ENCODE measurements at places on chromosomes 12 and 14.

DNA sequence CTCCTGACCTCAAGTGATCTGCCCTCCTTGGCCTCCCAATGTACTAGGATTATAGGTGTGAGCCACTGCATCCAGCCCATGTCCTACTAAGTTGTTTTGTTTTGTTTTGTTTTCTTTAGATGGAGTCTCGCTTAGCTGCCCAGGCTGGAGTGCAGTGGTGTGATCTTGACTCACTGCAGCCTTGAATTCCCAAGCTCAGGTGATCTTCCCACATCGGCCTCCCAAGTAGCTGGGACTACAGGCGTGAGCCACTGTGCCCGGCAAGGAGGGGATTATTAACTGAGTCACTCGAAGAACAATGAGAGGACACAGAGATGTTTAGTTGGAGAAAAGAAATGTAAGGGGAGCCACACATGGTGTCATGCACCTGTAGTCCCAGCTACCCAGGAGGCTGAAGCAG, 18.0 kb upstream of the ERBB3 start:
- no peak for DNase-seq

DNA sequence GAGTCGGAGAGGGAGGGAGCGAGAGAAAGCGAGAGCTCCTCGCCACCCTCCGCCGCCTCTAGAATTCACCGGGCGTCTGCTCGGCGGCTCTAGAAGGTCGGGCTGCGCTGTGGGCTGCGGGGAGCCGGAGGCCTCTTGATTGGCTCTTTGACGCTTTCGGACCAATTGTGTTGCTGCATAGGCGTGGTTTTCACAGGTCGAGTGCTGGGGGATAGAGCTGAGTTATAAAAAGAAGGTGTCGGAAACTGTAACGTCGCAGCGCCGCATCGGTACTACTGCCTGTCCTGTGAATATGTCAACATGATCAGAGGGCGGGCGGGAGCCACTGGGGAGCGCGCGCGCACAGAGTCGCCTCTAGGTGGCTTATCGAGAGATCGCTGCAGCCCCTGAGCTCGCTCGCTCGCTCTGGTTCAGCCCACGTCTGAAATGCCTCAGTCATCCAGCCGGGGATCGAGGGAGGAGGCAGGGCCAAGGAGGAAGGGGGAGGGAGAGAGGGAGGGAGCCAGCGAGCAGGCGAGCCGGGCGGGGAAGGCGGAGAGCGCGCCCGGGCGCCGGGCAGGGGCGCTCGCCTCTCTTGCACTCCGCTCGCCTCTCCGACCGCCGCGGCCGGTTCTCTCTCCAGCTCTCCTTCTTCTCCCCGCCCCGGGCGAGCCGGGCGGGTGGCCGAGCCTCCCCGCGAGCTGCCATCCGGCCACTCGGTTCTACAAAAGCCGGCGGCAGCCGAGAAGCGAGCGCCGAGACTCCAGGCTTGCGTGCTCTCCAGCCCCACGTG, at the start of gene TBX3:
Gene TBX3, minus strand, starts transcription at position 78 of the 772 bp plus-strand sequence. CDS start 975 bp downstream, outside the sequence.
- DNase-seq = peak; percentile 96

GRCh38 chr12:93102744-93103143, 173.6 kb upstream of the EEA1 start:
- DNase-seq = no peak

DNA sequence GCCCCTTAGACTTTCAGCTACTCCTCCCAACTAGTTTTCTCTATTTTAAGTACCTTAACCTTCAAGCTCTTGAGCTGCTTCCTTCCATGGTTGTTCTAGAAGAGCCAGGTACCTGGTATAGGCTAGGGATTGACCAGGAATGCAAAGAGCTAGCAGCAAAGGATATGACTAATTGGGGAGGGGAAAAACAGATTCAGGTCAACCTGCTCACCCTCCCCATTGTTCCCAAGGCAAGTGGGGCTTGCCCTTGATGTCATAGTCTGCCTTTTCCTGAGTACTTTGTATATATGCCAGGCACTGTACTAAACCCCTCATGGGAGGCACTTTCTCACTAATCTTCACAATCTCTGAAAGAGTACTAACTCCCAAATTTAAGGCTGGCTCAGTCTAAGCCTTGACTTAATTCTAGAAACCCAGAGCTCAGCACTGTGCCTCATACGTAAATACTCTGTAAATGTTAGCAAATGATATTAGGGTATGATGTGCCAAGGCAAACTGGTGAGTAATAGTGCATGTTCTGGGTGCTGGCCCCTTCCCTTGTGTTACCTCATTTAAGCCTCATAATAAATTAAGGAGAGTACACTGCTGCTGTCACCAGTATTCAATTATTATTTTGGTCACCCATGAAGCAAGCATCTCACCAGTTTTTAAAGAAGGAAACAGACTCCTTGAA, 42.2 kb downstream of the SUDS3 start:
- DNase-seq = no peak

DNA sequence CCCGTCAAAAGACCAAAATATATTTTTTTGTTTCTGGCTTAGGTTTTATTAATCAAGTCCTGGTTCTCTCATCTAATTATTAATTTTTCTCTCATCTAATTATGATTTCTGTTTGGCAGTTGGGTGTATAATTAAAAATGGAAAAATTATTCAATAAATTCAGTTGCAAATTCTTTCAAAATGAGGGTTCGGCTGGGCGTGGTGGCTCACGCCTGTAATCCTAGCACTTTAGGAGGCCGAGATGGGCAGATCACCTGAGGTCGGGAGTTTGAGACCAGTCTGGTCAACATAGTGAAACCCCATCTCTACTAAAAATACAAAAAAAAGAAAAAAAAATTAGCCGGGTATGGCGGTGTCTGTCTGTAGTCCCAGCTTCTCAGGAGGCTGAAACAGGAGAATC, 3.9 kb upstream of the GTSF1 start:
- DNase-seq = no peak

- no peak for DNase-seq
Observed at GRCh38 chr14:30156571-30156970, 228.9 kb upstream of the PRKD1 start.

- no peak for DNase-seq
Observed at GRCh38 chr12:85639834-85640233, 196.4 kb downstream of the RASSF9 start.

DNA sequence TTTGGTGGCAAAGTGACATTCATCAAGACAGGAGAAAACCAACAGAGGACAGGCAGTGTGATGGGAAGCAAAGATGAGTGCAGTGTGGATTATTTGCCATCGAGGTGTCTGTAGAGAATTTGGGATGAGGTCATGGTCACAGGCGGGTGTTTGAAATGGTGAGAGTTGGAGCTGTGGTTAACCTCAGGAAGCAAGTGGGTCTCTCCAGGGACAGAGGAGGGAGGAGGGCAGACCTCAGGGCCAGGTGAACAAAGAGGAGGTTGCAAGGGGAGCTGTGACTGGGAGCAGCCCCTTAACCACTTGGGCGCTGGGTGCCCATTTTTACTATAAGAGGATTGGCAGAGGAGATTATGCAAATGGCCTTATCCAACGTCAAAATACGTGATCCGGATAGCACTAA, 7.0 kb downstream of the FZD10 start:
- DNase-seq = no peak

GRCh38 chr14:35861204-35861868, 35.2 kb downstream of the BRMS1L start:
- no peak for DNase-seq

GRCh38 chr14:50173891-50174290, 57.5 kb downstream of the SOS2 start:
- DNase-seq = no peak

DNA sequence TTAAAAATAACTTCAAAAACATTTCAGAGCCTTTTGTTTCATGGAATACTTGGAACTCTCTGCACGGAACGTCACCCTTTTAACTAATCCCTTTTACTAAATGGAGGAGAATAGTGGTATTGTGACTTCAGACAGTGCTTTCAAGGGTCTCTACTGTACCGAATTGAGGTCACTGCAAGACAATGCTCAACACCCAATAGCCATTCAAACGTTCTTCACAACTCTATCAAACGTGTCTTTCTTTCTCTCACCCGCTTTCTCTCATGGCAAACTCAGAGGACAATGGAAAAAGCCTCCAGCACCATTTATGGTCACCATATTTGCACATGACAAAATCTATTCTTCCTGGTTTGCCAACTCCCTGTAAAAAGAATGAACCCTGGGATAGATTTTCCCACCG, 132.1 kb upstream of the SOX5 start:
- DNase-seq = no peak

DNA sequence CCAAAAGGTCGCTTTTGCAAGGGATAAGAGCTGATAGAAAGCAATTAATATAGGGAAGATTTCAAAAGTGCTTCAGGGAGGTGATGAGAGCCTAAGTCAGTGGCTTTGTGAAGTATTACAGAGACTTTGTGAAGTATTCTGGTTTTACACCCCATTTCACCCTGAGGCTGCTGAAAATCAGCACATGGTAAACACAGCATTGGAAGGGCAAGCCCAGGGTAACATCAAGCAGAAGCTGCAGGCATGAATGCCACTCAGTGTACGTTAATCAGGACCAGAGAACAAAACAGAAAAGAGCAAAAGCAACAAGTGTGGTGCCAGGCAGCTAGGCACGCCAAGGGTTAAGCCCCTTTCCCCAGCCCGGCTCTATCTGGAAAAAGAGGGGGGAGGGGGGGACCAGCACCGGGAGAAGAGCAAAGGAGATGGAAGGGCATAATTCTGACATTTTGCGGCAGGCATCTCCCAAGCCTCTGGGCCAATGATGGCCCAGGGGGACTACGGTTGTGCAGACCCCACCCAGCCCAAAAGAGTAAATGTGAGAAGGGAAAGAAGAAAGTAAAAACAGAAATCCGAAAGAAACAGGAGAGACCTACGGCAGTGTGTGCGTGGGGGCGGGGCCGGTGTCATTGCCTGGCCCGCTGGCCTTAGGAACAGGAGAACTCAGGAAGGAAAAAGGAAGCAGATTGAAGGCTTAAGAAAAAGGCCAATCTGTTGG, 58.9 kb downstream of the DHRS2 start:
- DNase-seq = peak; percentile 59

GRCh38 chr12:19908830-19909229, 459.5 kb upstream of the PDE3A start:
- no peak for DNase-seq

- peak; percentile 66 for DNase-seq
Observed at GRCh38 chr12:95790033-95790916, at the start of gene NTN4. NTN4 (minus strand) TSS chr12:95790764; CDS start chr12:95790309, 455 bp downstream.

DNA sequence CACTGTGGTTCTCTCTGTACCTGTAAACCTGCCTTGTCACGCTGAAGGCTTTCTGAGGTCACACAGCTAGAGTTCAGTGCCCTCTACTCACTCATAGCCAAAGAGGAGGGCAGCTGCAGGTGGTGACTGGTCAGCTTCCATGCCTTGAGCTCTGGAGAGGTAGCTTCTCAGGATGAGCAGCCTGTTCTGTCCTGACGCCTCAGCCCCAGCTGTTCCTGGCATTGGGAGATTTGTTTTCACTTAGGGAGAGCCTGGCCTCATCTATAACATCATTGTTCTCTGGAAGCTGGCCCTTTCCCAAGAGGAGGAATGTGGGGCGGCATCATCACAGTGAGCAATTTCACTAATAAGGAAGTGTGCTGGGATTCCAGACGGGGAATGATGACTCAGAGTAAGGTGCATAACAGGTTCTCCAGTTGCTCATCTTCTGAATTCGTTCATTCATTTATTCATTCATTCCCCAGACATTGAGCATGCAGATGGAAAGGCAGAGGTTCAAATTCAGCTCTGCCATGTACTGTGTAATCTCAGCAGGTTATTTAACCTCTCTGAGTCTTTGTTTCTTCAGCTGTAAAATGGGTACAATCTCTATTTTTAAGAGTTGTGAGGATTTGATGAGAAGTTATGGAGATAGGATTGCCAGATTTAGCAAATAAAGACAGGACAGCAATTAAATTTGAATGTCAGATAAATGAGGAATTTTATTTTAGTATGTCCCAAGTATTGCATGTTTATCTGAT, 255.8 kb upstream of the CRY1 start:
- DNase-seq = no peak

GRCh38 chr12:48030173-48030650, 25.9 kb upstream of the COL2A1 start:
- no peak for DNase-seq

DNA sequence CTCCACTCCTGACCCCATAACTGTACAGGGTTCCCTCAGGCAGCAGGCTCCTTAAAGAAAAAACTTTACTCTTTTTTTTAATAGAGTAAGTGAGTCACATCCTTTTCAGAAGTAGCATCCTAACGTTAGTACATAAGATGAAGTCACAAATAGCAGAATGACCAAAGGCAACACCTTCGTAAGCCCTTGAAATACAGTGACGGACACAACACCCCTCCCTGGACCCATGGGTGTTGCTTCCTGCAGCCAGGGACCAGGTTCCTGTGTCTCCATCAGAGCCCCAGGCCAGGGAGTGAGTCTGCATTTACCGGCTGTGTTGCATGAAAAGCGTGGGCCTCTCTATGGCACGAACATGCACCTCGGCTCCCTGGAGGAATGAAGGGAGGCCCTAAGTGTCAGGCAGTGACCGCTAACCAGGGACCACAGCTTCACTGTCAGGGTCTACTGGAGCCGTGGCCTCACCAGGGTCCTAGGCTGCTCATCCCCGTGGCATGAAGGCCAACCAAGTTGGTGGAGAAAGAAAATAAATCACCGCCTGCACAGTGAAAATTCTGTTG, 340.0 kb upstream of the SFSWAP start:
- DNase-seq = peak; percentile 25

DNA sequence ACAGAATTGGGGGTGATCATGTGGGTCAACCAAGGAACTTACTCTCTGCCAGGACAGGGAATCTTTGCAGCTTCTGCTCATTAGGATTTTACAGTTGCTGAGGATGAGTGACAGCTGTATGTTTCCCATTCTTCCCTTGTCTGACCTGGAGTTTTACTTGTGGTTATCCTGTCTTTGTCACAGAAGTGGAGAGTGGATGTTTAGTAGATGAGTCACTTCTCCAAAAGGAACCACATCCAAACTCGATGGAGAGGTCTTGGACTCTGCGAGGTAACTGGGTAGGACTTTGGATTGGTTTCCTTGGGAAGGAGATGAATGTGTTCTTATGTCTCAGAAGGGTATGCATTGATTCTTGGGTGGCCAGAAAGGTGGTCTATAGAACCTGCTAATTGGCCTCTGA, 53.8 kb upstream of the USP44 start:
- no peak for DNase-seq

DNA sequence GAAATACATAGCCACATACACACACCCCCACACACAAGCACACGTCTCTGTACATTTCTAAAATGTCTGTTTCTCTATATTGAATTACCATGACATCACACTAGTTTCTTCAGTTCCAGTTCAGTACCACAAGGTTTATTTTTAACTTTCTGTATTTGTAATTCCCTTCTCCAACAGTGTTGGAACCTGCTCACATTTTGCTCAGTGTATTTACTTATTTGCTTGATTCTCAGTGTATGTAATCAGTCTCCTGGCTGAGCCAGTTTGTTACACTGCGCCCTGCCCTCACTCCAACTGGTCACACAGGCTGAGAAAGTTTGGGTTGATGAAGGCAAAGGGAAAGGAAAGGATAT, 67.1 kb downstream of the MON2 start:
- no peak for DNase-seq

- DNase-seq = peak; percentile 67
Observed at GRCh38 chr14:60514741-60515491, 6.0 kb downstream of the SIX6 start.

GRCh38 chr14:77868552-77869285, 68.8 kb downstream of the ADCK1 start:
- DNase-seq = no peak

- no peak for DNase-seq
Observed at GRCh38 chr12:69059465-69060457, 126.8 kb upstream of the CPM start.

Measured in right forelimb (tissue), 1 donor.